D341Med (cell line): ENCODE measurements at places on chromosomes 7 and 10.

DNA sequence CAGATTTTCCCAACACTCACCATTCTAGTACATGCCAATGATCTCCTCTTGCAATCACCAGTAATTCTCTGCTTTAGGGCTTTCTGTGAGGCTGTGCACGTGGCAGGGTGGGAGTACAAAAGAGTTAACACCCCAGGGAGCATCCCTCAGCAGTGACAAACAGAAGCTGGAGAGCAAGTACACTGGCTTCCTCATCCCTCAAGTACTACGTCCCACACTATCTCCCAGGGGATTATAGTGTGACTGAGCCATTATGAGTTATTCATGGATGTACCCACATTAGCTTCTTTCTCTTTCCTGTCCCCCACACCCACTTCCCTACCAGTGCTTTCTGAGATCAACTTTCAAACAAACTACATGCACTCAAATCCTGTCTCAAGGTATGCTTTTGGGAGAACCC lies 1216.5 kb upstream of the AUTS2 start:
- DNase-seq, result no peak

GRCh38 chr10:70268376-70268775 lies 15.4 kb downstream of the NPFFR1 start:
- no peak for DNase-seq

GRCh38 chr10:119470920-119471702 lies 71.4 kb downstream of the RGS10 start:
- no peak for DNase-seq

DNA sequence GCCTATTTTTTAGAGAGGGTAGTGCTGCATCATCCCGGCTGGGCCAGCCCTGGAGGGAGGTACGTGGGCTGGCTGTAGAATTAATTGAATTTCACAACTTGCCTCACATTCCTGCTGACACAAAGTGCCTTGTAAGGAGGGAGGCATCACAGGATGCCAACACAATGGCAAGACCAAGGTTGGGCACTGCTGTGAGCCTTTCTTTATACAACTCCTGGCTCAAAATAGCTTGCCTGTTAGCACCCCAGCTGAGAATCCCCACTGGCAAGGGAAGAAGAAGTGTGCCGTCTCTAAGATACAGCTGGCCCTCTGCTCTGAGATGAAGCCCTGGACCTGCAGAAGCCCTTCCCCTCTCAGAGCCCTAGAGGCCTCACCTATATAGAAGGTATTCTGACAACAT lies 873.9 kb downstream of the GRID1 start:
- DNase-seq, result no peak

DNA sequence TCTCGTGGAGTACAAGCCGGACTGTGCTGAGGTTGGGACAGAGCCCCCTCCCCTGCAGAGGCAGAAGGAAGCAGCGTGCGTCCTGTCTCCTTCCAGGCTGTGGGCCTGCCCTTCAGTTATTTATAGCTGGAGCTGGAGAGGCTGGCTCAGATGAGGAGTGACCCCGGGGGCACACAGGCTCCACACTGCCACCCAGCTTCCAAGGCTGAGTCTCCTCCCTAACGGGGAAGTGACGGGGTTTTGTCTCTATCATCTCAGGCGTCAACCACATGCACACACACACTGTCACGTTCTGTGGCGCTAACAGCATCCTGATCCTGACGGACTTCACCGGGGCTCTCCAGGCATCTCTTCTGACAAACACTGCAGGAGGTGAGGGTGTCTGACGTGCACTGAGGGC lies 25.4 kb downstream of the AMZ1 start:
- no peak for DNase-seq

DNA sequence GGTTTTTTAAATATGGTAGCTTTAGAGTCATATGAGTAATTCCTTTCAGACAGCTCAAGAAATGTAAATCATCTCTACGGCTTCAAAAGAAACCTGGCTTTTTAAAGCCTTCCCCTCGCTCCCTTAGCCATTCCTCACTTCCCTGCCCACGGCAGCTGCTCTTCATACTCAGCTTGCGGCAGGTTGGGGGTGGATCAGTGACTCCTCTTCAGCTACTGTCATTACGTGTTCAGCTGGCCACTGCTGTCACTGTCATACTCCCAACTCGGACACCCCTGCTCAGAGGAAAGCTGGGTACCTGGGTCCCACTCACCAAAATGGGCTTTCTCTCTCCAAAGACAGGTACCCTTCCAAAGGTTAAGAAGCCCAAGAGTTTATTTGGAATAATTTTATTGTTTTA lies 6.6 kb downstream of the YWHAG start:
- no peak for DNase-seq

GRCh38 chr10:61992671-61993668 lies 91.5 kb downstream of the ARID5B start:
- DNase-seq, result no peak

- no peak for DNase-seq
These were observed 25.6 kb downstream of the TACR2 start for GRCh38 chr10:69391158-69391557.

DNA sequence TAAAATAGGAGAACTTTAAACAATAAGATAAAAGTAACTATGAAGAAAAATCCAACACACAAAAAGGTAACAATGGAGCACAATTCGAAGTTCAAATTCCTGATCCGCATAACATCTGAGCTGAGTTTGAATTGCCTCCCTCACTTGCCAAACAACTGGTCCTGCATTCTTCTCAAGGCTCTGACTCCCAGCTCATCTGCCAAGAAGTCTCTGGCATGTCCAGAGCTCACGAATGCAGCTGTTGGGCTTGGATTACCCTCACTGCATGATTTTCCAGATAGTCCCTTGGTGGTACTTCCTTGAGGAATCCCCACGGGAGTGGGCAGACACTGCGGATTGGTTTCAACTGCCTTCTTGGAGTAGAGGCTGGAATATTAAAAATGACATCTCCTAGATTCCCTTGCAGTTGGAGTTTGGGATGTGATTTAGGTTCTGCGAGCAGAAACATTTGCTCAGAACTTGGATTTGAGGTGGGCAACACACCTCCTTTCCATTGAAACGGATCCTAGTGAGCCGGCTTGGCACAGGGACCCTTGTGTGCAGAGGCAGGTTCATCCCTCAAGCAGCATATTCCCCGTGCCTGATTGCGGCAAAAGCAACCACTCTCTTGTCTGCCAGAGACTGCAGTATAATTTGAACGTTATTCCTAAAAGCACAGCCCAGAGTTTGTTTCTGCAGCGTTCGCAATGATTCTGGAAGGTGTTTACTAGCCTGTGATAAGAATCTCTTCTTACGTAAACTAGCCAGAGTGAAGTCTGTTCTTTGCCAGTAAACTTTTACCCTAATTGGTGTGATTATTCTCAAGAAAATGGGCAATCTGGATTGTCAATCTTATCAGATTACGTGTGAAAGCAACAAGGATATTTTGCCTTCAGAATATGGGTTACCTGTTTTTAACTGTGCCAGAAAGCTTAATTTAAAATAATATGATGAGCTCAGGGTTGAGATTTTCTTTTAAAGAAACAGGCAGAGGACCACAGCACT lies 23.4 kb upstream of the PRKCQ start:
- DNase-seq, result no peak

- no peak for DNase-seq
These were observed 91.3 kb downstream of the AVL9 start for GRCh38 chr7:32586291-32587221.

- no peak for DNase-seq
These were observed 192.0 kb downstream of the ELMO1 start for GRCh38 chr7:37256631-37257030.

DNA sequence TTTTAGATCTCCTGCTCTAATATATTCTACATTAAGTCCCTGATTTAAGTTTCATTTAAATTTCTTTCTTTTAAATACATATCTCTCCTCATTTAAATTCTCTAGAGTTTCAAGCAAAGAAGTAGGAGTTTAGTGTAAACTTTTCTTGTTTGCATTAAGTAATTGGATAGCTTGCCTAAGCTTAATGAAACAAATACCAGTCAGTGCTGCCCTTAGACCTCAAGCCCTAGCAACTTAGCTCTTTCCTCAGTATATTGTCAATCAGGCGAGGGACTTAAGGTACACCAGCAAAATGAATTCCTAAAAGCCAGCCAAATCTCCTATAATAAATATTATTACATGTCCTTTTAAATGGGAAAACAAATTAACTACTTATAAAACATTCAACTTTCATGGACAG lies 101.5 kb downstream of the CHCHD3 start:
- no peak for DNase-seq

DNA sequence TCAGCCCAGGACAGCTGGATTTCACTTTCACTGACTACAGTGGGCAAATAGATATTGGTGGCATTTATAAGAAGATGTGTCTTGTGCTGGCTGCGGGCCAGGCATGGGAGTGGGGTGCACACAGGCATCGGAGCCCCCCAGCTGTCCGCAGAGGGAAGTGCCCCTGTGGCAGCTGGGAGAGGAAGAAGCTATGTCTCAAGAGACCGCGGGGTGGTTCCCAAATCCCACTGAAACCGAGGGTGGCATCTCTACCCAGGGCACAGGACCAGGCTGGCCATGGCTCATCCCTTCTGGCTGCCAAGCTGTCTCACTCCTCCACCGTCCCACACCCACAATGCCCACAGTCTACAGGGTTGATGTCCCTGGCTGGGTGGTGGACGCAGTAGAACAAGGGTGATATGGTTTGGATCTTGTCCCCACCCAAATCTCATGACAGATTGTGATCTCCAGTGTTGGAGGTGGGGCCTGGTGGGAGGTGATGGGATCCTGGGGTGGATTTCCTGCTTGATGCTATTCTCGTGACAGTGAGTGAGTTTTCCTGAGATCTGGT lies 94.8 kb downstream of the TCERG1L start:
- DNase-seq, result no peak

DNA sequence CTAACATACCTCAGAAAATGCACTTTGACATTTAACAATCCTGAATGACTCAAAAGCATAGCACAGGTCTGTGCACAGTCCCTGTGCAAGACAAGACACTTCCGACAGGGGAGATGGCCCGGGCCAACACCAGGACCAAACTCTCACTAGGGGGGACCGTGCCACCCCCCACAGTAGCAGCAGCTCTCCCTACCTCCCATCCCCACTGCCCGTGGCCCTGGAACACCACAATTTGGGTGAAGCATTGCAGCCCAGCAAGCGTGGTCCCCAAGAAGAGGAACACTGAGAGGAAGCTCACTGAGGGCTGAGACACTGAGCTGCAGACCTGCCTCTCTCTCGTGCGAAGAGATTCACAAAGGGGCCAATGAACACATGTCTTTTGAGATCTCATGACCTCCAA lies 26.0 kb downstream of the PTPRN2 start:
- no peak for DNase-seq

GRCh38 chr10:50541317-50541716 lies 82.4 kb downstream of the SGMS1 start:
- no peak for DNase-seq

GRCh38 chr7:107697321-107698049 lies 36.9 kb downstream of the SLC26A4 start:
- no peak for DNase-seq

- DNase-seq, result no peak
These were observed 55.0 kb upstream of the EN2 start for GRCh38 chr7:155402941-155403340.

DNA sequence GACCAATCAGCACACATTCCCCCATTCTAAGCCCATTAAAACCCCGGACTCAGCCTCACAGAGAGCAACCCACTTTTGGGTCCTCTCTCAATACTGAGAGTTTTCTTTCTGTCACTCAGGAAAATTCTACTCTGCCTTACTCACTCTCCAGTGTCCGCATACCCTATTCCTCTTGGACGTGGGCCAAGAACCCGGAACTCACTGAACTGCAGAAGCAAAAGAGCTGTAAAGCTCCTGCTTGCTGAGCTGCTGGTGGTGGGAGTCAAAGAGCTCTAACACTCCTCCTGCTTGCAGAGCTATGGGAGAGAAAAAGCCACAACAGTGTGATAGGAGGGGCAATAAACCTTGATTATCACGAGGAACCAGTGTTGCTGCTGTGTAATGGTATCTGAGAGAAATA lies 386.9 kb downstream of the POM121L12 start:
- DNase-seq, result no peak

GRCh38 chr10:103145860-103146466 lies 47.1 kb downstream of the NT5C2 start:
- DNase-seq, result no peak

DNA sequence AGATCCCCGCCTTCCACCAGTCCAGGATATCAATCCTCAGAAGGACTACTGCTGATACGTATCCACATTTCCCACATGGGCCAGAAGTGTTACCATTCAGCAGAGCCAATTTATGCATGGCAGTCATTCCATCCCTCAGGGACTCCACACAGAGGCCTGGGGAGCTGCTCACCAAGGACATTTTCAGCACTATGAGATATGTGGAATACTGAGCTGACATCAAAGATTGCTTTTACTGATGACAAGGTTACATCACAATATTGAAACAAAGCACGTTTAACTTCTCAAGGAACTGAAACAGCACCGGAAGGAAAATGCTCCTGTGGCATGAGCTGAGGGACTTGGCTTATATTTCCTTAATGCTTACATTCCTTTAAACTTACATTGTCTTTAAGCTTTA lies 335.1 kb downstream of the BMPER start:
- no peak for DNase-seq

GRCh38 chr7:42214060-42214679 lies 22.8 kb downstream of the GLI3 start:
- DNase-seq, result no peak

- no peak for DNase-seq
These were observed 195.7 kb downstream of the THSD7A start for GRCh38 chr7:11636274-11636673.

DNA sequence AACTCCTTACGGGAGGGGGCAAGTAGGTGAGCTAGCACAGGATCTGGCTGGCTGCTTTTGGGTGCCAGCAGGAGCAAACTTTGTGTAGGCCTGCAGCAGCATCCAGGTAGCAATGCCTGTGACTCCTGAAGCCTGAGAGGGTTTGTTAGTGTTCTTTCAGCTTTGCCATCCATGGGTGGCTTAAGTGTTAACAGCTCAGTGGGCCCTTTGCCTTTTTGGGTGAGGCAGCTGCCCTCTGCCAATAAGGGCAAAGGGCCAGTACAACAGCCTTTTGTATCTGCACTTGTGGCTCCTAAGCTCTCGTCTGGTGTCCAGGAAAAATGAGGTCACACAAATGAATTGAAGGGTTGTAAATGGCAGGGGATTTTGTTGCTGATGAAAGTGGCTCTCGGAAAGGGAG lies 359.0 kb upstream of the CHRM2 start:
- DNase-seq, result no peak

- no peak for DNase-seq
These were observed 124.8 kb downstream of the PHTF2 start for GRCh38 chr7:77923419-77923818.

DNA sequence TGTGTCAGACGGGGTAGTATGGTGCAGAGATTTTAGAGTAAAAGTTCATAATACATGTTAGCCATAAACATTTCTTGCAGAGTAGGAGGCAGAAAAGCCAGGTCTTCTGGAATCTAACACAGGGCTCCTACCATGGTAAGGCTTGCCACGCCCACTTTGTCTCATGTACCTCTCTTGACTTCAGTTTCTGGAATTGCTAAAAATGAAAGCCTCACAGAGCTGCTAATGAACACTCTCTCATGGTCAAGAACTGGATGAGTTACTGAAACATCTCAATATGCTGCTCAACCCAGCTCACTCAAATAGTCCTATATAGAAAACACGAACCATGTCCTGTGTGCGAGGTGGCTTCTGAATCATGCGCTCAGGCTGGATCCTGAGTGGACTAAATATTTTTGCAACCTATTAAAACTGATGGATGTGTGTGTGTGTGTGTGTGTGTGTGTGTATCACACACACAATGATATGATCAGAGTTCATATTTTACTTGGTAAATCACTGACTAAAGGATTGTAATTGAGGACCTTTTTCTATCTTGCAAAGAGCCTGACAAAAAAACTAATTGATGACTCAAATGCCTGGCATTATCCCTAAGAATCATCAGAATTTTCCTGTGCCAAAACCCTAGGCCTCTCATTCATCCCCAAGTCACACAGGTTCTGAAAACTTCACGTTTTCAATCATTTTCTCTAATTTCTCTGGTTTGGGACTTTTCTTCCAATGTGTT lies 1306.6 kb downstream of the XPNPEP1 start:
- DNase-seq, result no peak
